NCI-H187 (cell line): ENCODE measurements at places on chromosomes 6 and 20.

DNA sequence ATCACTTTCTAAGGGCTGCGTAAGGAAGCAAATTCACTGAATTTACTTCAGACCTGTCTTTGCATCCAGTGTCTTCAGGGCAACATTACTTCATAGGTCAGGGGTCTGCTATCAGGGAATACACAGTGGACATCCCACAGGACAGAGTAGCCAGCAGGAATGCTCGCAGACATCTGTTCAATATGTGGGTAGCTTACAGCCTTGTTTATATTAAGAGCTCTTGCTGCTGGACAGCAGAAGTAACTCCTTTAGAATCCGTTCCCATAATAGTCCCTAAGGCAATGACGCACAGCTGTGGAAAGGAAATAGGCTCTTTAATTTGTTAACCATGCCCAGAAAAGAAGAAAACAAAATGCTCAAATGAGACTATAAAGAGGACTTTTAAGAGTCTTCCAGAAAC lies 198.7 kb downstream of the MOXD1 start:
- no peak for DNase-seq

GRCh38 chr6:97630604-97631003 lies 347.6 kb upstream of the MMS22L start:
- no peak for DNase-seq

DNA sequence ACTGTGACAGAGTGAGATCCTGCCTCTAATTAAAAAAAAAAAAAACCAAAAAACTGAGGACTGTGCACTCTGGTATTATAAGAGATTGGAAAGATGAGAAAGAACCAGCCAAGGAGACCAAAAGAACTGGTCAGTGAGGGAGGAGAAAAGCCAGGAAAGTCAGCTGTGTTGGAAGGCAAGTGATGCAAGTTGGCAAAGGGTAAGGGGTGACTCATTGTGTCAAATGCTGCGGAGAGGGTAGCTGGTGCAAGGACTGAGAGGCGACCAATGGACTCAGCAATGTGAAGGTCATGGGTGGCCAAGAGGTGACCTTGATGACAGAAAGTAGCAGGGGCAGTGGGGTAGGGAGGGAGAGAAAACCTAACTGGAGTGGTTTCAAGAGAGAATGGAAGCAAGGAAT lies 27.4 kb upstream of the LRRN4 start:
- no peak for DNase-seq

- DNase-seq: no peak
Measured at GRCh38 chr20:54601831-54602515, 126.6 kb downstream of the DOK5 start.

- no peak for DNase-seq
Measured at GRCh38 chr20:6764619-6765018, 2.9 kb upstream of the BMP2 start.

GRCh38 chr20:49210101-49210756 lies 9.0 kb upstream of the DDX27 start:
- no peak for DNase-seq

DNA sequence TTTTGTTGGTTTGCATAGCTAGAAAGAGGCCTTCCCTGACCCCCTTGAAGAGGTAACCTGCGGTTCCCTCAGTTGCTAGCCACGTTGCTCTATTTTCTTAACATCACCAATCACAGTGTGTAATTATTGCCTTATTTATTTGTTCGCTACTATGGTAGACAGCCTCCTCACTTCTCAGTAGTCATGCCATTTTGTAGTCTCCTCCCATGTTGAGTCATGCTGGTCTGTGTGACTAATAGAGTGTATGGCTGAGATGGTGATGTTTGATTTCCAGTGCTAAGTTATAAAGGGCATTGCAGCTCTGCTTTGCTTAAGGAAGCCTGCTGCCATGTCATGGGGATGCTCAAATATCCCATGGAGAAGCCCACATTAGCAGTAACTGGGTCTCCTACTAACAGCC lies 236.6 kb upstream of the CHD6 start:
- DNase-seq: no peak

DNA sequence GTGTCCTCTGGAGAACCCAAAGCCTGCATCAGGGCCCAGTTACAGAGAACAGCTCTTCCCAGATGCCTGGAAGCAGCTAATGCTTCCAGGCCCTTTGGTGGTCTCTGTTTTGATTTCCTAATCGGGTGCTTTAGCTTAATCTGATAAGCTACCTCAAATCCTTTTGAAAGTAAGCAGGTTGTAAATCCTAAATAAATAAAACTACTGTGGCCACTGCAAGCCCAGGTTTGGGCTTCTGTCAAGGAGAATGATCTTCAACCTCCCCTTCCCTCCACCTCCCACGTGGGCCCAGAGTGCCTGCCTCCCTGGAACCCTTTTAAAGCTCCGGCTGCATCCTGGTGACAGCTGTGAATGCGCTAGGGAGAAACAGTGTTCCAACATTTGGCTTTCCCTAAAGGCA lies 25.2 kb upstream of the FYN start:
- DNase-seq: no peak

DNA sequence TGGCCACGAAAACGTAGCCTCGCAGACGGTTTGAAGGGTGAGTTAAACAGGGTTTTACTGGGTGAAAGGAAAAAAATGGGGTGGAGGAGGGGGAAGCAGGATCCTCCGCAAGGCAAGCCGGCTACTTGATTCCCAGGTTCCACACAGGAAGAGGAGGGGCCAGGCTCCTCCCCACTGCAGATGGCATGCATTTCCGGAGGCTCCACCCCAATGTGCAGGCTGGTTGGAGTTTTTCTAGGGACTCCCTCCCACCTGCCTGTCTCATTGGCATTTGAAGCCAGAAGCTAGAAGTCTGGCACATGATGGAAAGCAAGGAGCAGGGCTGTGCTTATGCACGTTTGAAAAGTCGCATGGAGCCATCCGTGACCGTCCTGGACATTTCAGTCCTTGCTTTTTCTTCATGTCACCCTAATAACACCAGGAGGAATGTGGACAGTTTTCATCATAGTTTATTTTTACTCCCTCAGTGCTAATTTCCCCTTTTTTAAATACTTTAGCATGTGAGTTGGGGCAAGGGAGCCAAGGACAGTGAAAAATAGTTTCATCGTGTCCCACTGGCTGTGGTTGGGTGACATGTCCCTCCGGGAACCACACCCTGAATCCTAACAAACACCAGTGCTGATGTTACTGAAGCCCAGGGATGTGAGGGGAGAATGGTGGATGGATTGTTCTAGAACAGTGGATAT lies 100.1 kb upstream of the INSM1 start:
- peak; percentile 23 for DNase-seq

DNA sequence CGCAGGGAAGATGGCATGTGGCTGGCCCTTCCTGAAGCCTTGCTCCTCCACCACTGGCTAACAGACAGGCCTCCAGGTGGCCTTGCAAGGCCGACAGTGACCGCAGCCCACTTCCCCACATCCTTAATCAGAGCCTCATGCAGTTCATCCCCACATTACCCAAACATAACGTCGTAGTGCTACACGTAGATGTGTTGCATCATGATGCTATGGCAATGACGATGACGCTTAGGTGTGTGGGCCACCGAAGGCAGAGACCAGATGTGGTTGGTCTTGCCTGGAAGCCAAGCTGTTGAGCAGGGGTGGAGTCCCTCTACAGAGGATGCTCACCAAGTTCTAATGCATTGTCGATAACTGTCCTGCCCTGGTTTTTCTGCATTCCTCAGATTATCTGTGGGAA lies 5.6 kb downstream of the CD93 start:
- no peak for DNase-seq

DNA sequence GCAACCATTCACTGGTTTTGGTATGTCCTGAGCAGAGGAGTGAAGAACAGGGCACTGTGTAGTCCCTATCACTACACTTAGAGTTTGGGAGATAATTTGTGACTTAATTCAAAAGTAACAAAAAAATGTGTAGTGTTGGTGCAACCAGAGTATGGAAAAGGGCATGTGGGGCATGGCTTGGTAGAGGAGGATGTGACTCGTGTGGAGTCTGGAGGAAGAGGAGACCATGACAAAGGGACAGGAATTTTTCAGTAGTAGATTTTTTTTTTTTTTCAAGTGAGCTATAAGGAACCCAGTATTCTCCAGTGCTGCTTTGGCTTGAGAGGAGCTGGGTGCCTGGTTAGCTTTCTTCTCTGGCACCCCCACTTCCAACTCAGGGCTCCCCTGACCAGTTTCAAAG lies 5.1 kb downstream of the MTRES1 start:
- no peak for DNase-seq

DNA sequence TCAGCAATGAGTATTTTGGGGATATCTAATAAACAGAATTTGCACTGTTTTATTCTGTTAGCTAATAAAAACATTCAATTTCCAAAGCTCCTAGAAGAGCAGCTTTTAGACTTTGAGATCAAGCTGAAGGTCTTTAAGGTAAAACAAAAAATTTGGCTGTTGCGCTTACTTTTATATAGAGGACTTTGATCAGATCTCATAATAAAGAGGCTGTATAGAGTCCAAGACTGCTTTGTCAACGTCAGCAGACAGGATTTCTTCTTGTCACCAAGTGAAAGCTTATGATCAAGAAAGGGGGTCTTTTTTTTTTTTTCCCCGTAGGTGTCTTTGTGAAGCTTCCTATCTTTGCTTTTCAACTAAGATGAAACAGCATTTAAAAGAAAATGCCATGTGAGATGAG lies 556.5 kb upstream of the SLC35B3 start:
- no peak for DNase-seq

DNA sequence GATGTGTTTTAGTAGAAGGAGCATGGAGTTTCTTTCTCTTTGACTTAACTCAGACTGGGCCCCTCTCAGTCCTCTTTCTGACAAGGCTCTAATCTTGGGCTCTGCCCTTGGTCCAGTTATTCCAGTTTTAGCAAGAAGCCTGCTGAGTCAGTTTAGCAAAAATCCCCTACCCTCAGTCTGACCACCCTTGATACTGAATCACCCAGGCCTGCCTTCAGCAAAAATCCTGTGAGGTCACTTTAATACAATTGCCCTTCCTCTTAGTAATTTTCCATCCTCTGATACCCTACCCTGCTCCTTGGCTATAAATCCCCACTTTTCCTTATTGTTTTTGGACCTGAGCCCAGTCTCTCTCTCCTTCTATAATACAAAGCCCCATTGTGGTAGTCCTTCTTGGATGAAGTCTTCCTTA lies 326.7 kb upstream of the NOX3 start:
- no peak for DNase-seq

GRCh38 chr6:132490478-132491204 lies 22.3 kb downstream of the STX7 start:
- no peak for DNase-seq

GRCh38 chr6:26629359-26629758 lies 30.2 kb downstream of the ZNF322 start:
- DNase-seq: no peak

- no peak for DNase-seq
Measured at GRCh38 chr6:112049026-112049799, 4.7 kb upstream of the CCN6 start.

DNA sequence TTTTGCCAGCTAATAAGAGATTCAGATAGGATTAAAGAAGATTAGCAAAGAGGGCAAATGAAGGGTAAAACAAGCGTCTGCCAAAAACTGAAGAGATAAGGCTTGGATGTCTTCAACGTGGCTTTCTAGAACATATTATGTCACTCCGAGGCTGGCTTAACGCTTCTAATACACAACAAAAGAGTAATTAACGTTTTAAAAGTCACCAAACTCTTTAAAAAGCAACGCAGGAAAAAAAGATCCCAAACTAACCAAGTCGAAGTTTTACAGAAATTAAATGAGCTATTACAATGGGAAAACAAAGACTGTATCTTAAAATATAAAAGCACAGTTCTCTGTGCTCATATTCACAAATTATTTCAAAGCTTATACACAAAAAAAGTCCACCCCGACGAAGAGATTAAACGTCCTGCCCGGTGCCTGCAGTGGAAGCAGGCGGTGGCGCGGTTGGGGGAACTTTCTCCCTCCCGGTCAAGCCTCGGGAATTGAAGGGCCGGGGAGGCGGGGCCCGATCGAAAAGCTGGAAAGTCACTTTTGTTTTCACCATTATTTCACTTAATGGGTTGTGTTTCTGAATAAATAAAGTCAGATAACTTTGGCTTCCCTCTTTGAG lies 1.2 kb downstream of the MAK start:
- no peak for DNase-seq

DNA sequence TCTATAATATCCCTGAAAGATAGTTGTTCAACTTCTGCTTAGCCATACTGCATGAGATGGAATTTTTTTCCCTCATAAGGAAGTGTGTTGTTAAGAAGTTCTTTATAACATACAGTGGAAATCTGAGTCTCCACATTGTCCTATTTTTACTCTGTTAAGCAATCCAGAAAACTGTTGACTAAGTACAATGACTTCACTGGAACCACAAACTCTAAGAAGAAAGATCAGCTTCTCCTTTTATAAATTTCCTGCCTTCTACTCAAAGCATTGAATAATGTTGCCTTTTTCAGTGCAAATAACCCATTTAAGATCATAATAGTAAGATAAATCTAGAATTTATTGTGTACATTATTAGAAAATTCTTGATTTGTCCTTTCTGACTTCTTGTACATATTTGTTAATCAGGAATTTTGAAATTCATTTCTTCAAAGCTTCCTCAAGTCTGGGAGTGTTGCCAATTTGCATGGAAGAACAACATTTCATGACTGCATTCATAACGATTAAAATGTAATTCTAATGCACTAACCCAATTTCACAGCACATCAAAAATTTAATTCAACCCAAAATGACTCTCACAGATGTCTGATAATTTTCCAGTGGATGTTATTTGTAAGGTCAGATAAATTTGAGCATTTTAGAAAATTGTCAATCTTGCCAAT lies 45.6 kb upstream of the ANKEF1 start:
- no peak for DNase-seq

- DNase-seq: no peak
Measured at GRCh38 chr20:25592135-25592852, 7.0 kb upstream of the NINL start.

GRCh38 chr6:135519348-135519747 lies 21.8 kb upstream of the AHI1 start:
- no peak for DNase-seq

GRCh38 chr6:36245572-36246061 lies 24.2 kb upstream of the PNPLA1 start:
- no peak for DNase-seq

DNA sequence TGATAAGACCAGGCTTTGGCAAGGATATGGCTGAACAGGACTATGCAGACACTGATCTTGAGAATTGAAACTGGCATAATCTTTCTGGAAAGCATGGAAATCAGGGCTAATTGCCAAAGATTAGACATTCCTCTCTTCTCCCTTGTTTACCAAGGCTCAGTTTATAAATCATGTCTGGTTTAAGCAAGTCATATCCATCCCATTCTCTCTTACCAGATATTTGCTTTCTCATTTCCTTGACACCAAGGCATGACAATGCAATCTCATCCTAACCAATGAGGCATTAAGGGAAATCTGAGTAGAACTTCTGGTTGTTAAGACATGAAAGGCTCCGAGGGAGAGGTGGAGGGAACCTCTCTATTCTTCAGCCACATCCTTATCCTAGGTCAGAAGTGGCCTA lies 110.3 kb upstream of the CEP85L start:
- no peak for DNase-seq
